ENCODE measurements at places on chromosomes 13 and 19. TPM values are rescaled to one million over a fixed set of nuclear protein-coding genes. Genes with fewer than 3 reads are reported as not detected.

Gene GAS6
- 0.98 TPM for total RNA-seq

DNA sequence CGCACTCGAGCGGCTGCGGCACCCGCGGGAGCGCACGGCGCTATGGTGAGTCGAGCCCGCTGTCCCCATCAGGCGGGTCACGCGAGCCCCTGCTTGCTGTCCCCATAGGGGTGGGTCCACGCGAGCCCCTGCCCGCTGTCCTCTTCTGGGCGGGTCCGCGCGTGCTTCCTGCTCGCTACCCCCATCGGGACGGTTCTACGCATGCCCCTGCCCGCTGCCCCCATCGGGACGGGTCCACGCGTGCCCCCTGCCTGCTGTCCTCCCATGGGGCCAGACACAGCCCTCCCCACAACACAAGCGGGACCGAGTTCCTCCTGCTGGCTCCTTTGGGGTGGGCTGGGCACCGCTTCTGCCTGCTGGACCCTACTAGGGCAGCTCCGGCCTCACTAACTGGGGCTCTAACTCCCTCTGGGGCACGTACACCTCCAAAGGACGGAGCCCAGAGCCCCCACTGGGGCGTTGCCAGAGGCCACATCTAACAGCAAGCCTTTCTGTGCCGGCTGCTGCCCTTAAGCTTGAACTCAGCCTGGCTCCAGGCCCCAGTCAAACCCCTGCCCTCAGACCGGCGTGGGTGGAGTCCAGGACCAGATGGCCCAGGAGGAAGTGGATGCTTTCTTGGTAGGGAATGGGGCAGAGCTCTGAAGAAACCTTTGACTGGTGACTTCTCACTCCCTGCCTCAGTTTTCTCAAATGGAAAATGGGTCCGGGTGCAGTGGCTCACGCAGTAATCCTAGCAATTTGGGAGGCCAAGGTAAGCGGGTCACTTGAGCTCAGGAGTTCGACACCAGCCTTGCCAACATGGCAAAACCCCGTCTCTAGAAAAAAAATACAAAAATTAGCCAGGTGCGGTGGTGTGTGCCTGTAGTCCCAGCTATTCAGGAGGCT, 722 bp downstream of the COLGALT1 start:
- DNase-seq, result peak; percentile 43

DNA sequence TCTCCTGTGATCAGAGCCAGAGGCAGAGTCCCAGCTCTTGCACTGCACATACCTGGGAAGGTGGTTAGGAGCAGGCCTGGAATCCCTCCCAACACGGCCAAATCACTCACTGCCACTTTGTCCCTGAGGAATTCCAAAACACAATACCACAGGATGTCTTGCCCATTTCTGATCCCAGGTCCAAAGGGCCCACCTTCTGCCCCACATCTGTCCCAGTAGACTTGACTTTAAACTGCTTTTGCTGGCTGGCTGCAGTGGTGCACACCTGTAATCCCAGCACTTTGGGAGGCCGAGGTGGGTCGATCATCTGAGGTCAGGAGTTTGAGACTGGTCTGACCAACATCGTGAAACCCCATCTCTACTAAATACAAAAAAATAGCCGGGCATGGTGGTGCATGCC, 18.9 kb downstream of the ZNF536 start:
- DNase-seq, result no peak

- no peak for DNase-seq
Observed at GRCh38 chr19:55113570-55114039, 3.8 kb downstream of the PPP1R12C start.

Gene FUT2
- not detected for total RNA-seq

- DNase-seq, result no peak
Observed at GRCh38 chr13:103067751-103068555, 1.7 kb upstream of the SLC10A2 start.

DNA sequence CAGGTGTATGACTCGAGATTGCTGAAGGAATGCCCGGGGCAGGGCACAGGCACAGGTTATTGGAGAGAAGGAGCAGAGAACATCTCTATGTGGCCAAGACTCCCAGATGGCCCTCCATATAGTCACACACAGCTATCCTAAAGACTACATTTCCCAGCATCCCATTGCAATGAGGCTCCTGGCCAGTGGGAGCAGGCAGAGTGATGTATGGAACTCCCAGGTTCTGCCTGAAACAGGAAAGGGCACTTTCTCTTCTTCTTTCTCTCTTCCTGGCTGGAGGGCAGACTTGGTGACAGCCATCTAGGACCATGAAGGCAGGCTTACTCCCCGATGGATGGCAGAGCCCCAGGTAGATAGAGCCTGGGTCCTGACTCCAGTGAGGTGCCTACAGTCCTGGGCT, 13.5 kb downstream of the PPP1R13L start:
- no peak for DNase-seq

Gene MADCAM1
- 0.27 TPM for total RNA-seq

DNA sequence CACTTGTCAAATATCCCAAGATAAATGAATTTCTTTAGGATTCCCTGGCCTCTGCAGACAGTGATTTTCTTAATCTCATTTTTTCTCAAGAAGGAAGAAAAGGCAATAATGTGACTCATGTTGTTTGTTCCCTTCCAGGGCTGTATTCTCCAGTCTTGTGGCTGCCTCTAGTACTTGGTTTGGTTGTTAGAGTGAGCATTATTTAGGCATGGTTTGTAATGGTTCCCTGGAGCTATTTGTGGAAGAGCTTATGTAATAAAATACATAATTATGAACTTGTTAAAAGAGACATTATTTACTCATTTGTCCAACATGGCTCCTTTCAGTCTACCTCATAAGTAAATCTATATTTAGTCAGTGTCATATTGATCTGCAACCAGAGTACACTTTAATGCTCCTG, 270.4 kb downstream of the DCT start:
- no peak for DNase-seq

GRCh38 chr19:10805065-10805757, 30.8 kb downstream of the TMED1 start:
- DNase-seq, result no peak

GRCh38 chr13:113763961-113764792, 5.2 kb downstream of the TMEM255B start:
- no peak for DNase-seq
